ENCODE measurements at places on chromosomes 2 and 18.

DNA sequence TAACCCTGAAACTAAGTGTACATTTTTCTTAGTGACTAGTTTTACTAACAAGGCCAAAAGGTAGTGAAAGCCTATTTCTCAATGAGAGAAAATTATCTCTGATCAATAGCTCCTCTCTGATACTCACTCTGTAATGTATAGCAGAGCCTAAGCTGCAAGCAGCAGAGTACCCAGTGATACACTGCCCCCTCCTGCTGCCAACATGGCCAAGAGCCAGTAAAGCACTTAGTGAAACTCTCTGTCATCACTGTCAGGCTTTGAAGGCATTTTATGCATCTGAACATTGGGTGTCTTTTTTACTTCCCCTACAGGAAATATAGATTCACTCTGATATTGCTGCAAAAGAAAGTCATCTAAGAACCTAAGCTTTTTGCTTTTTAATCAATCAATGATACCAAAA, 784.1 kb upstream of the CDH7 start:
- peak; percentile 12 for DNase-seq

GRCh38 chr2:237446338-237446665, 32.3 kb upstream of the COL6A3 start:
- DNase-seq = no peak

DNA sequence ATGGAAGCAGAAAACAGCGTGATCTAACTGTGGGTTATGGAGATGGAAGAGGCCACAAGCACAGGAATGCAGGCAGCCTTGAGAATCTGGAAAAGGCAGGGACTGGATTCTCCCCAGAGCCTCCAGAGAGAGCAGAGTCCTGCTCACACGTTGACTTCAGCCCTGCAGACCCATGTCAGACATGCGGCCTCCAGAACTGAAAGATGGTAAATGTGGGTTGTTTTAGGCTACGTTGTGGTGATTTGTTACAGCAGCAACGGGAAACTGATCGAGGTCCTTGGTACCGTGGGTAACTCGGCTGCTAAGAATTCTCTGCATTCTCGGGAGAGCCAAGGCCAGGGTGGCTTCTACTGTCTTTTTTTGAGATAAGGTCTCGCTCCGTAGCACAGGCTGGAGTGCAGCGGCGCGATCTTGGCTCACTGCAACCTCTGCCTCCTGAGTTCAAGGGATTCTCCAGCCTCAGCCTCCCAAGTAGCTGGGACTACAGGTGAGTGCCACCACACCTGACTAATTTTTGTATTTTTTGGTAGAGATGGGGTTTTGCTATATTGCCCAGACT, 97.1 kb downstream of the ACKR3 start:
- DNase-seq = no peak

DNA sequence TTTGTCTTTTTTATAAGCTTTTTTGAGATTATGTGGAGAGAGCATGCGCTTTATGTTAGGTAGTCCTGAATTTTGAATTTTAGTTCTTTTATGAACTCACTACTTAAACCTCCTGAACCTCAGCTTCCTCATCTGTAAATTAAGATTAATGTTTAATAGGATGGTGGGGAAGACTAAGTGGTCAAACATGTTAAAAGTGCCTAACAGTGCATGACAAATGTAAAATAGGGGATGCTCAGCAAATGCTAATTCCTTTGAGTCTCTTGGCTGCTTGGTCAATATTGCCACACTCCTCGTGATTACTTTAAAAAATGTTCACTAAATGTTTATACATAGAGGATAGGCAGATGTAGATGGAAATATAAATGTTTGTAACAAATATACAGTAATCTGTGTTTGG, 6.8 kb downstream of the BIRC6 start:
- DNase-seq = no peak

GRCh38 chr2:15560140-15560987, 770 bp downstream of the NBAS start:
- peak; percentile 84 for DNase-seq

- DNase-seq = no peak
These were observed 542.3 kb upstream of the TNP1 start for GRCh38 chr2:217402144-217402543.

- no peak for DNase-seq
These were observed 583.2 kb upstream of the ID2 start for GRCh38 chr2:8098476-8099266.

GRCh38 chr2:15773204-15773603, 167.1 kb upstream of the MYCN start:
- no peak for DNase-seq

DNA sequence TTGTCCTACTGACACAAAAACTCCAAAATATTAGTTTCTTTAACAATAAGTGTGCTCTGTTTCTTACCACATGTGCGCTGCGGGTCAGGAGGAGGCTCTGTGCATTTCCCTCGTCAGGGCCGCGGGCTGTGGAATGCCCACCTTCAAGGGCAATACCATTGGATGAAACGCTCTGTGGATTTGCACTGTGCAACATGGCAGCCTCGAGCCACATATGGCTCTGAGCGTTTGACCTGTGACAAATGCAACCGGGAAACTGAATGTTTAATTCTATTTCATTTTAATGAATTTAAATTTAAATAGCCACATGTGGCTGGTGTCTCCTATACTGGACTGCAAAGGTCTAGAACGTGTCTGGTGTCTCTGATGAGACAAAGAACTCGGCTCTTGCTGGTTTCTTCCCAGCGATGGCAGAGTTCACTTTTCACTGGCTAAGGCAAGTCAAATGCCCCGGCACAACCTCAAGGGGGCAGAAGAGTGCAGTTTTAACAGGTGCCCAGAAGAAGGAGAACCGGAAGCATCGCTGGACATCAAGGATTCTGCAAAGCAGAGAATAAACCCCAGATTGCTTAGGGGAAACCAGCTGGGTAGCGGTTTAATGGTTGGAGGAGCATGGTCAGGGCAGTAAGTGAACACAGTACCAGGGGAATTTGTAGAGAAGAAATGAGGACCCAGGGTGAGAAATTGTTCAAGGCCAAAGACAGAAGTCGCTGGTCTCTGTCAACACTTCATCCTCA, 37.0 kb upstream of the TMEM18 start:
- peak; percentile 51 for DNase-seq

DNA sequence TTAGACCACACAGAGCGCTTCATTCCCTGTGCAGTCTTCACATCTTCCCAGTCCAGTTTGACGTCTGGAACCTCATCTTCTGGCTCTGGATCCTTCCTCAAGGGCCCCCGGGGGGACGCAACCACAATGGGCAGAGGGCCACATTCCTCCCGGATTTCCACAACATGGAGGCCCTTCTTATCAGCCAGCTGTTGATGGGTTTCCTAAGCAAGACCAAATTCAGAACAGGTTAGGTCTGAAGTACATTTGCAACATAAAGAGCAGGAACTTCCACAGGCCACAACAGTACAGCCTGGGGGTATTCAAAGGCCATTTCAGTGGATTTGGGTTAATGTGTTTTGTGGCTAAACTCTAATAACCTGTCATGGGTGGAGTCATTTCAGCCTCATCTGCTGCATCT, 34.2 kb downstream of the MRPS5 start:
- no peak for DNase-seq

DNA sequence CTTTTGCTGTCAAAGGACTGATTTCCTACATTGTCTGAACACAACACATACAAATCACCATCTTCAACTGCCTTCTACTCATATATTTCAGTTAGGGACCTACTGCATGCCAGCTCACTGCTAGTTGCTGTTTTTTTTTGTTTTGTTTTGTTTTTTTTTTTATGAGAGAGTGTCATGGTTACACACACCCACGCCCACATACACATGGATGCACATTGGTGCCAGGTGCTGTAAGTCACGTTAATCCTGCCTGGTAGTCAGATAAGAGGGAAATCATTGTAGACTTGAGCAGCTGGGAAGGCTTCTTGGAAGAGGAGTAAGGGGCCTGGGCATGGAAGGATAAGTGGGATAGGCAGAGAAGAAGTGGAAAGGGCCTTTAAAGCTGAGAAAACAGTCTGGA, 209.9 kb downstream of the TDRD15 start:
- no peak for DNase-seq

DNA sequence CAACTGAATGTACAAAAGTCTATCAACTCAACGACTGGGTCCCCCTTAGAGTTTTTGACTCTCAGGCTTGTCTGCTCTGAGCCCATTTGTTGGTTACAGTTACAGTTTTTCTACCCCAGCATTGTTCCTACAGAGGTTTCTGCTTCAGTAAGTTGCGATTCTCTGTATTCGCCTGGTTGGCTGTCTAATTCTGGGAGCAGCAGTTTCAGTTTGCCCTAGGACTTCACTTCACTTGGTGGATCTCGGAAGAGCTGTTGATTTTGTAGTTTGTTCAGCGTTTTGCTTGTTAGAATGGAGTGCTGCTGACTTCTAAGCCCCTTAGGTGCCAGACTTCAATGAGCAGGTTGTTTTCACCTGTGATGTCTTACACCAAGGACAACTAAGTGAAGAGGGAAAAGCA, 296.5 kb upstream of the EPAS1 start:
- no peak for DNase-seq

DNA sequence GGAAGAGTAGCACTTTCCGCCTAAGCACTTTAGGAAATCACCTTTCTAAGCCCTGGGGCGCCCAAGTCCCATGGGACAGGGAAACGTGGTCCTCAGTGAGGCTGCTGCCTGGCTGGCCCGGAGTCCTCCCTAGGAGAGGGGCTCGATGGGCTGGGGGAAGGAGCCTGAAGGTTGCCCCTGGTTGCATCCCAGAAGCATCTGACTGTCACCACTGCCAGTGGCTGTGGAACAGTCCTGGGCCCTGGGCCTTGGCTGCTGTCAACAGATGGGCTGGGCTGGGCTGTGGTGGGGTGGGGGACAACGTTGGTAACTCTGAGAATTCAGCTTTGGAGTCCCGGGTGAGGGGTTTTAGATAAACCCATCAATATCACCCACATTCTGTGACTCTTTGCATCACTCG, 22.5 kb downstream of the ASB1 start:
- no peak for DNase-seq

DNA sequence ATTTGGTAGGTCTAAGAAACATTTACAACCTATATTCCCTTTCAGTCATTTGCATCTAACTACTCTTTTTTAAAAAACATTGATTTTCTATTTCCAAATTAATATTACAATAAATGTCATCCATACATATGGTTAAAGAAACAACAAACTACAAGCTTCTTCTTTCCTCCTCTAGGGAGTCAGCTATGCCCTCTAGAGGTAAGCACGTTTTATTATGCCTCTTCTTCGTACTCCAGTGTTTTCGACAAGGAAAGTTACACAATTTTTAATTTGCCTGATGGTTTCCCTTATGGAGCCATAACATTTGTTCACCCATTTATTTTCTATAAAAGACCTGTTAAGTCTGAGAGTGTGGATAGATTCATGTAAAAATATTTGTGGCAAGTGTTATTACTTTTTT, 183.4 kb upstream of the CDH7 start:
- DNase-seq = peak; percentile 66

- DNase-seq = no peak
These were observed 23.3 kb downstream of the CLASP1 start for GRCh38 chr2:121625953-121626352.

GRCh38 chr18:69230204-69230603, 170.5 kb upstream of the DOK6 start:
- DNase-seq = no peak

- DNase-seq = no peak
These were observed 465.0 kb downstream of the CCDC85A start for GRCh38 chr2:56648802-56649201.

GRCh38 chr18:77495982-77496690, 246.5 kb downstream of the GALR1 start:
- DNase-seq = no peak

DNA sequence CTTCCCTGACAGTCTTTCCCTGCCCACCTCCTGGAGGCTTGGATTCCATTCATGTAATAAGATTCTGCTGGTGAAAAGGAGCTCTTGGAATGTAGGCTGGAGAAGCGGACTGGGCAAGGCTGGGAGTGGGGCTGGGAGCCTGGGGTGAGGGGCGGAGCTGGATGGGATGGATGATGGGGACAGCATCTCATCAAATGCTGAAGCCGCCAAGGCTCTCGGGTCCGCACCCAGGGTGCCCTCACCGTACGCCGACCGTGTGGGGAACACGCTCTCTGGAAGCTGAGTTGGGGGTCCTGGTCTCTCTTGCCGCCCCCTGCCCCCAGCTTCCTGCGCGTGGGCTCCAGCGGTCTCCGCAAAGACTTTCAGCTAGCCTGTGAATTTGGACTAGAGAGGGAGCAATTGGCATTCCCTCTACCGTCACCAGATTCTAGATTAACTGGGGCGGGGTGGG, 9.1 kb downstream of the RAX start:
- no peak for DNase-seq

DNA sequence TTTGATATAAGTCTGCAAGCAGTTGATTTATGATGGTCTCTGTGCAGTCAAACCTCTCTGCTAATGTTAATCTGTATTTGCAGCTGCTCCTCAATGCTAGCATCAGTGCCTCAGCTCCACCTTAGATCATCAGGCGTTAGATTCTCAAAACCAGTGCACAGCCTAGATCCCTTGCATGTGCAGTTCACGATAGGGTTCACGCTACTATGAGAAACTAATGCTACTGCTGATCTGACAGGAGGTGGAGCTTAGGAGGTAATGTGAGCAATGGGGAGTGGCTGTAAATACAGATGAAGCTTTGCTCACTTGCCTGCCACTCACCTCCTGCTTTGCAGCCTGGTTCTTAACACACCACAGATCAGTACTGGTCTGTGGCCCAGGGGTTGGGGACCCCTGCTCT, 18.4 kb downstream of the RBKS start:
- DNase-seq = peak; percentile 67

DNA sequence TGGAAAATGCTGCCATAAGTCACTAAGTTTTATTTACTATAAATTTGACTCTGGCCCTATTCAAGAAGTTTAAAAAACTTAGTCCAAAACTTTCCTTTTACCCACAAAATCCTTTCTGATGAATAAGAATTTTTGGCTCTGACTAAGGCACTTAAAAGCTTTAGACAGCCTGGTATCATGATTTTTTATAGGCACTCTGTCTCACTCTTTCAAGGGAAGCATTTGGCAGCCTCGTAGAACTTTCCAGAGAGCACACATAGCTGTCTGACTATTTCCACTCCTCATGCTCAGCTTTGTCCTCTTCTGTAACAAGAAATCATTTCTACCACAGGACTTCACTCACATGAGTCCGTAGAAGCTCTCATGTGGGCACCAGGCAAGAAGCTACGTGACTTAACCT, 32.3 kb upstream of the XDH start:
- DNase-seq = no peak

GRCh38 chr2:173568054-173568453, 213.4 kb downstream of the CDCA7 start:
- DNase-seq = peak; percentile 55

DNA sequence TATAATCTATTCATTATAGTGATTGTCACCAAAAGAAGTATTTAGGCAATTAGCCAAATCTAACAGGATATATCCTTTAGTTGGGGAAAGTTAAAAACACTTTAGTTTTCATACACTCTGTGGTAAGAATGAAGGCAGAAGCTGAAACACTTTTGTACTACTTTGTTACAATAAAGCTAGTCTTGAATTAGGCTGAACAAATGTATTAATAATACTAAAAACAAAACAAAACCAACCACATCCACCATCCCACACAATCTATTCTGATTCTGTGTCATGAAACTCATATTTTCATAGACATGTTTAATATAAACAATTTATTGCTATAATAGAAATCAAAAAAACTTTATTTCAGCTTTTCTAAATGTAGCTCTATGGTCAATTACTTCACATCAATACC, 508.8 kb downstream of the ZEB2 start:
- no peak for DNase-seq

GRCh38 chr2:136538489-136538888, 226.9 kb upstream of the THSD7B start:
- DNase-seq = no peak
